CD4-positive, alpha-beta T cell (primary cell): ENCODE measurements at places on chromosomes 6 and 20.
A peak's percentile ranks its signal among the peaks of the same experiment; 100 is the strongest.

GRCh38 chr20:63915471-63915870 lies 20.5 kb downstream of the DNAJC5 start:
- no peak overlapping the region for H3K27ac ChIP-seq
- no peak overlapping the region for H3K4me3 ChIP-seq
- no peaks in the 10 kb centered on the region for H3K27me3 ChIP-seq

- H3K4me1 ChIP-seq = peaks cover 38% of the 10 kb centered on the region
- peak overlapping the region; percentile 32 for H3K27ac ChIP-seq
- H3K27me3 ChIP-seq = no peaks in the 10 kb centered on the region
- DNase-seq = peak; percentile 89
- peaks cover 35% of the 10 kb centered on the region for H3K36me3 ChIP-seq
Observed at GRCh38 chr6:36912586-36912985, 26.8 kb downstream of the C6orf89 start.

DNA sequence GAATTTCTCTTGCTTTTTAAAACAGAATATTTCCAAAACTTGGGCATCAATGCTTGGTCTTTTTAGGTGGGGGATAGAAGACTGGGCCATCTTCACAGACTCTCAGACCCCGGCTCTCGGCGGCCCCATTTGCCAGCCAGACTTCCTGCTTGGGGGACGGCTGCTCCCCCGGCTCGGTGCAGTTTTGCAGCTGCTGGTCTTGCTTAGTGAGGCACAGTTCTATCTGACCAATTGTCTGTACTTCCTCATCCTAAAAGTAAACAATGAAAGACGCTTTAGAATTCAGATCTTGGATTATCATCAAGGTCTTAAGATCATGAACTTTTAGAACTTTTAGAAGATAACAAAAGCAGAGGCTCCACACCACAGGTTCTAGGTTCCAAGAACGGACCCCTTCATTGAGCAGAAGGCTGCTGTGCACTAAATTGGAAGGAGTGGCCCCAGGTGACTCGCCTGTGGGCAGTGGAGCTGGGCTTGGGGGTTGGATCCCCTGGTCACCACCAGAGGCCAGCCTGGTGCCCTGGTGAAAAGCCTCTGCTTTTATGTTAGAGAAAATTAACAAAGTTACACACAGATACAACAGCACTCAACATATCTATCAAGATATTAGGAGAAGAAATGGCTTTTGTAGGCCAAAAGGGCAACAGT lies 26.7 kb downstream of the RNASET2 start:
- H3K4me1 ChIP-seq = peaks cover 19% of the 10 kb centered on the region
- DNase-seq = no peak
- H3K36me3 ChIP-seq = peaks cover 83% of the 10 kb centered on the region
- H3K4me3 ChIP-seq = no peak overlapping the region

DNA sequence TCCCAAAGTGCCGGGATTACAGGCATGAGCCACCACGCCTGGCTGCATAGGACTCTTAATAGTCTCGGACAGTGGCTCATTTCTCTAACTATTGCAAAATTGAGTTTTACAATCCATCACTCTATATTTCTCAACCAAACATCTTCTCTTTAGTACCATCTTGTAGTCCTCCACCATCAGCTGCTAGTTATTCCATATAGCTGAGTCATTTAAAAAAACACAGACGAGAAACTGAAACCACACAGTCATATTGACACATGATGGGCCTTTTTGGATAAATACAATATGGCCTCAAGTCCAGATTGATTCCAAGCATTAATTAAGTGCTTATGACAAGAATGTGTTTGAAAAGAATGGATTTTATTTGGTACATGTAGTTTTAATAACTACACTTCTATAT lies 599.1 kb downstream of the MEI4 start:
- H3K27ac ChIP-seq = no peak overlapping the region
- no peak for DNase-seq
- H3K36me3 ChIP-seq = no peaks in the 10 kb centered on the region
- H3K27me3 ChIP-seq = no peaks in the 10 kb centered on the region
- no peak overlapping the region for H3K4me3 ChIP-seq
- H3K4me1 ChIP-seq = no peaks in the 10 kb centered on the region

DNA sequence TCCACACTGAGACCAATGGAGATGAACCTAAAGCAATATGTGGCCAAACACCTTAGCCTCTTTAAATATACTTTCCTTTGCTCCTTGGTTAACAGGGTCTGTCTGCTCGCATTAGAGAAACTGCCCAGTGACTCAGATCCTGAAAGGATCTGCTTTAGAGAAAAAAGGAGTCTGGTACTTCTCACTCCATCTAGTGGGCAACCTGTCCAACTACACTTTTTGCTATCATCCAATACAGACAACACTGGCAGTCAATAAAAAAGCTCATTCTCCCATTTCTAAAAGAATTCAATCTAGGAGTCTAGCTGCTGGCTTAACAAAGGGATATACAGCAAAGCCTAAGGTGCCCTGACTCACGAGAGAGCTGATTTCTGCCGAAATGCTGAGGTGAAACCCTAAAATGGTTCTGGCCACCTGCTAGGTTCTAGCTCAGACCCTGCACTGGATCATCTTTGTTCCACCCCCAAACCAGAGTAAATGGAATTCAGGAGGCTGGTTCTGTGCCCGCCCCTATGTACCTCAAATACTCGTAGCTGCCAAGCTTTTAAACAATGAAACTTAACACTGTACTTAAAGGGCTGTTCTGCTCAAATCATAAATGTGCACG lies 11.5 kb downstream of the GNL1 start:
- peaks cover 34% of the 10 kb centered on the region for H3K36me3 ChIP-seq
- H3K27me3 ChIP-seq = no peaks in the 10 kb centered on the region
- H3K4me3 ChIP-seq = no peak overlapping the region
- DNase-seq = no peak
- H3K4me1 ChIP-seq = peaks cover 33% of the 10 kb centered on the region

GRCh38 chr6:164665328-164665727 lies 644.1 kb downstream of the C6orf118 start:
- H3K4me1 ChIP-seq = no peaks in the 10 kb centered on the region
- no peaks in the 10 kb centered on the region for H3K36me3 ChIP-seq
- no peak overlapping the region for H3K27ac ChIP-seq
- no peak for DNase-seq
- no peaks in the 10 kb centered on the region for H3K27me3 ChIP-seq

DNA sequence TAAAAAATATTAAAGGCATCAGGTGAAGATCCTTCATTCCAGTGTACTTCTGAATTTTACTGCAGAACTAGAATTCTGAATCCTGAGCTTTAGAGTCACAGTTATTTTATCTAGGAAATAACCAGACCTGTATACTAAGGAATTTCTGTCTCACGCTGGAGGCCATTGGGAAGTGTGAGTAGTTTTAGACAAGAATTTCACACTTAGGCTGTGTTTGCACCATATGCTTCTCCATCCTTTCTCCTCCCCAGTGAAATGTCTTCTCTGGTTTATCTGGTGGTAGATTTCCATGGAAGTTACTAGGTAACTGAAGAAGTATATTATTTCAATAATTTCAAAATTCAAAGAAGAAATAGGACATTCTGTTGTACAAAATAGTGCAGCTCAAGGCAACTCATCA lies 83.1 kb downstream of the SLC35F1 start:
- no peak for DNase-seq
- no peak overlapping the region for H3K4me3 ChIP-seq
- no peaks in the 10 kb centered on the region for H3K36me3 ChIP-seq
- H3K27me3 ChIP-seq = no peaks in the 10 kb centered on the region
- no peak overlapping the region for H3K27ac ChIP-seq

DNA sequence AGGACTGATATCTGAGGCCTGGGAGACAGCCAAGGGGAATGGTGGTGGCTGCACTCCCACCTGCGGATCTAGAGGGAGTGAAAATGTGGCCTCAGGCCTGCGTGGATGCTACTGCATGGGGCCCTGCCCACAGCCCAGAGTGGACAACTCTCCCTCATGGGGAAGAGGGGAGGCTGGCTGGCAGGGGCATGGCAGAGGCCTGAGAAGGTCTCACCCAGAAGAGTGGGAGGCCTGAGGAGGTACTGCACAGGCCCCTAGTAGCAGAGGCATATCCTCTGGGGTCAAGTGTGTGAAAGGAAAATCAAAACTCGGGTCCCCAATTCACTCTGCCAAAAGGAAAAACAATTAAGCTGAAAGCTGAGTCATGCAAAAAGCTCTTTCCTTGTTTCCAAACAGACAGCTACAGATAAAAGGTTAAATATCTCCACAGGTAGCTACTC lies 158.2 kb downstream of the AKAP7 start:
- peaks cover 14% of the 10 kb centered on the region for H3K4me1 ChIP-seq
- no peaks in the 10 kb centered on the region for H3K36me3 ChIP-seq
- no peaks in the 10 kb centered on the region for H3K27me3 ChIP-seq
- no peak overlapping the region for H3K4me3 ChIP-seq

DNA sequence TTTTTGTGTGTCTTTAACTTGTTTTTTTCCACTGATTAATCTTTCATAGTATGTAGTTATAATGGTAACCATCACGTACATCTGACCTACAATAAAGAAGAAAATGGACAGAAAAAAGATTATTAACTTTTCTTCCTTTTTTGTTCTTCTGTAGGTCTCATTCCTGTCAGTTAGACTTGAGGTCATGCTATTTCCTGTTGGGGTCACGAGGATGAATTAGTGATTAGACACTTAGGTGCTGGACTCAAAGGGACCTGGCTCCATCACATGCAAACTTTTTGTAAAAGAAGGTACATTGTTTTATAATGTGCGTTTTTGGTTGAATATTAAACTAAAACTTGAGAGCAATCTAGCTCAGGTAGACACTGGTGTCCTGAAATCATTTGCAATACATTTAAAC lies 14.8 kb downstream of the MARCKS start:
- H3K4me1 ChIP-seq = no peaks in the 10 kb centered on the region
- no peak overlapping the region for H3K4me3 ChIP-seq
- H3K27me3 ChIP-seq = peaks cover 40% of the 10 kb centered on the region
- H3K27ac ChIP-seq = no peak overlapping the region
- H3K36me3 ChIP-seq = no peaks in the 10 kb centered on the region

DNA sequence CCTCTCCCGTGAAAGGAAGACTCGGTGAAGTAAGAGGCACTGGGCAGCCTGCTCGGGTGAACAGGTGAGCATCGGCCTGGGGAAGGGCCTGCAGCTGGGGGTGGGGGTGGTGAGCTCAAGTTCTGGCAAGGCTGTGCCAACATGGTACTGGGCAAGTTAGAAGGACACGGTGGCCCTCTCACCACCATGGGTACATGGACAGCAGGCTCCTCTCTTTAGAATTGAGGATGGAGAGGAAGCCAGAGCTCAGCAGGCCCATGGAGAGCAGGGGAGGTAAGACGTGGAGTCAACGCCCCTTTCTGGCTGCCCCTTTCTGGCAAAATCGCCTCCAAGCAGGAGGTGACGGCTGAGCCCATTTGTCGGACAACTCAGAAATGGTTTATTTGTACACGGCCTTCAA lies 135.6 kb downstream of the ANKRD60 start:
- DNase-seq = no peak
- H3K27ac ChIP-seq = no peak overlapping the region
- no peaks in the 10 kb centered on the region for H3K36me3 ChIP-seq

DNA sequence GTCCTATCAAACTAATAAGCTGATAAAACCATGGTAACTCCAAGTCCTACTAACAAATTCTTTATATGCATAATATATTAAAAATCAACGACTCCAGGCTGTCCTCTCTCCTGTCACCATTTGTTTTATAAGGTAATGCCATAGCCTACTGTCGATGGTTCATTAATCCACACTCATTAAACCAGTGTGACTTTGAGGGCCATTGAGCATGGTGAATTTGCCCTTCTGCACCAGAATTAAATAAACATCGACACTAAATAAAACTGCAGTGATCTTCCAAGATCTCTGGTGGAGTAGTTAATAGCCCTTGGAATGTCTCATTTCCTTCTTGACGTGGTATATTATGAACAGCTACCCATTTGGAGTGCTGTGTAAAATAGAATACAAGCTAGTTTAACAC lies 358.5 kb downstream of the CBLN4 start:
- no peaks in the 10 kb centered on the region for H3K36me3 ChIP-seq
- H3K27me3 ChIP-seq = no peaks in the 10 kb centered on the region
- no peak overlapping the region for H3K27ac ChIP-seq
- H3K4me3 ChIP-seq = no peak overlapping the region
- DNase-seq = no peak

DNA sequence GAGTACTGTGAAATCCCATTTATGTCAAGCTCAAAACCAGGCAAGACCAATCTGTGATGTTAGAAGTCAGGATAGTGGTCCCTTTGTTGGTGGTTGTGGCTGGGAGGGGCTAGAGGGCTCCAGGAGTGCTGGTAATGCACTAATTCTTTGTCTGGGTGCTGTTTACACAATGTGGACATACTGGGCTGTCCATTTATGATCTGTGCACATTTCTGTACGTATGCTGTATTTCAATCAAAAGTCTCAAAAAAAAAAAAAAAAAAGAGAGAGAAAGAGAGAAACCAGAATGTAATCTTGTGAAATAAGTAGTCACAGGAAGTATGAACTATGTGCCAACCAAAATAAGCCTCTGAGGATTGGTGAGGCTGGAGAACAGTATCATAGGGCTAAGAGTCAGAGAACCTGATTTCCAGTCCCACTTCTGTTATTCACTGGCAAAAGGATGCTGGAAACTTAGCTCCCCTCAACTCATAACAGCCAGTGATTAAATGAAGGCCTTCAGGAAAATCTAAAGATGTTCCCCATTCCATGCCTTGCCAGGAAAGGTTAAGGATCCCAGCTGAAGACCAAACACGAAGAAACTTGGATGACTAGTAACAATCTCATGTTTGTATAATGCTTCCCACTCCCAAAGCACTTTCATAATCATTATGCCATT lies 19.6 kb upstream of the TRAM2 start:
- no peak for DNase-seq
- H3K27me3 ChIP-seq = no peaks in the 10 kb centered on the region
- H3K36me3 ChIP-seq = no peaks in the 10 kb centered on the region
- H3K4me3 ChIP-seq = no peak overlapping the region
- no peaks in the 10 kb centered on the region for H3K4me1 ChIP-seq
- H3K27ac ChIP-seq = no peak overlapping the region
